RPMI8226 (cell line): ENCODE measurements at places on chromosomes 1 and 21.

- DNase-seq: no peak
These were observed 8.2 kb upstream of the ST6GALNAC3 start for GRCh38 chr1:76066394-76066793.

GRCh38 chr1:2981388-2981787 is 39.9 kb upstream of the ACTRT2 start:
- no peak for DNase-seq

GRCh38 chr1:48073798-48074530 is 76.8 kb upstream of the TRABD2B start:
- DNase-seq: no peak

DNA sequence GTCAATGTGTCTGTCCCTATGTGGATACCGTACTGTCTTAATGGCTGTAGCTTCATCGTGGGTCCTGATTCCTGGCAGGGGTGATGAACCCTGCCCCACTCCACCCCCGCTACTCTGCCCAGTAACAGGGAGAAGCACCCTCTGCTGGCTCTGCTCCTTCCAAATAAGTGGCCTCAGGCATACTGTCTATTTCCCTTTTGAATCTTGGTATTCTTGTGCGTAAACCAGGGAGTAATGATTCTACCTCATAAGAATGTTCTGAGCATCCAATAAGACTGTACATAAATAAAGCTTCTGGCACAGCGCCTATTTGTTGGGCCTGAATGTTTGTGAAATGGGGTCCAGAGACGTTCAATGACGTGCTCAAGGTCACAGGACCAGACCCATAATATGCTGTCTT is 35.2 kb upstream of the CTPS1 start:
- DNase-seq: no peak

DNA sequence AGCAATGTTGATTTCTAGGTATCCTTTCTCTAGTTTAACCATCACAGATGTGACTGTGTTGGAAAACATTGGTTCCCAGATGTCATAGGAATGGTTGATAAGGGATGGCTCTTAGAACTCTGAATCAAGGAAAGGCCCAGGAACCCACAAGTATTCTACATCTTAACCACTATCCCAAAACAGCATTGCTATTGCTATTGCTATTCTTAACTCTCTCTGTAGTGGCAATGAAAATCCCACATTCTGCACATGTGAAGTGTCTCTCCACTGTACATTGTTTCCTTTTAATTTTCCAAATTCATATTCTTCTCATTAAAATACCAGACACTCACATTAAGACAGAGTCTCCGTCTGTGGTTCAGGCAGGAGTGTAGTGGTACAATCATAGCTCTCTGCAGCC is 420.4 kb upstream of the RUNX1 start:
- DNase-seq: no peak

GRCh38 chr1:65063025-65063424 is 85.0 kb upstream of the AK4 start:
- no peak for DNase-seq
